ENCODE measurements at places on chromosomes 4 and X.

DNA sequence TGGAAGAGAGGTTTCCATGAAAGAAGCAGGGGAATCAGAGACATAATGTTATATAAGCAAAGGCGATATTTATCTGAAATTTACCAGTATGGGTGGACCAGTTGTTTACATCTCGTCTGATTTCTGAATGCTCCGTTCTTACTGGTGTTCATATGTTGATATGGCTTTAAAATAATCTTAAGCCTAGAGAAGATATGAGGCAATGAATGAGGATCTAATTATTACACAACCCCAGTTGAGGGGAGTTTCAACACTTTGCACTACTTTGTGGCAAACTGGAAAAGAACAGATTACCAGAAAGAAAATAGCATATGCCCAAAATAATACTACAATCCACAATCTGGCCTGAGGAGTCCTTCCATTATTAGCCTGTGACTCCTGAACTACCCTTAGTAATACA, 263.3 kb upstream of the MAGEB2 start:
- DNase-seq, result no peak

DNA sequence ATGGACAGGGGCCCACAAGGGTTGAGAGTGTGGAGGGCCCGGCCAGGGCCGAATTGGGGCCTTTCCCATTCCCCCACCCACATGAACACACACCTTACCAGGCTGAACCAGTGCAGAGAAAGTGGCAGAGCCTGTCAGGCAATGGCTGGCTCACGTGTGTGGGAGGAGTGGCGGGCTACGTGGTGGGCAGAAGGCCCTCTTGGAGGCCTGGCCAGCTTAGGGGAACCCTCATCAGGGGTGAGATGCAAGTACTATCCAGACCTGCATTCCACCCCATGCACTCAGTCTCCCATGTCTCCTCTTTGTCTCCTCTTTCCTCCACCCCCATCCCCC, 965 bp downstream of the TCEAL4 start:
- no peak for DNase-seq

- DNase-seq, result no peak
Measured at GRCh38 chrX:24424948-24425347, 40.1 kb upstream of the PDK3 start.

DNA sequence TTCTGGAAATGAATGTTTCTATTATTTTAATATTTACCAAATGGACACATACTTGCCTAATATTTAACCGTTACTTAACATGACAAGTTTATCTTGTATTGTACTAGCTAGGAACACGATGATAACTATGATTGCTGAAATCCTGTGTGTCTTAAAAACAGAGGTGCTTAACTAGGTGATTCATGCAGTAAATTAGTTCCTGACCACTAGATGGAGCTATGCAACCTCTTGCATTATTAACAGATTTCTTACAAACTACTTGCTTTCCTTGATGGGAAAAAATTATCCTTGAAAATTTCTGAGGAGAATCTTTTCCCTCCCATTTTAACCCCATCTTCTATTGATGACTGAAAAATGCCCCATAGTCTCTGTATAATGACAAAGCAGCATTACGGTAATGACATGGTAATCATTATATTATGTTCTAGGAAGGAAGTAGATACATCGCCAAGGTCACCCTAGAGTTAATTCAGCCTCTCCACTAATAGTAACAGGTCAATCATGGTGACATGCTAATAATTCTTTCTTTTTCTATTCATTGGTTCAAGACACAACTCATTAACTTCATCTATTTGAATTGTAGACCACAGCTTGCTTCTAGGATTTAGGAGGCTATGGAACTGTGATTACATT, 844.2 kb downstream of the RAPGEF2 start:
- DNase-seq, result no peak

GRCh38 chrX:95764972-95765451, 919.6 kb upstream of the DIAPH2 start:
- DNase-seq, result no peak

- DNase-seq, result no peak
Measured at GRCh38 chr4:116881077-116881476, 204.3 kb downstream of the TRAM1L1 start.

GRCh38 chr4:183876268-183876934, 28.7 kb upstream of the STOX2 start:
- DNase-seq, result no peak

GRCh38 chr4:20520901-20521300, 179.4 kb upstream of the PACRGL start:
- no peak for DNase-seq

GRCh38 chrX:49053223-49054072, 5.4 kb upstream of the CCDC120 start:
- no peak for DNase-seq

DNA sequence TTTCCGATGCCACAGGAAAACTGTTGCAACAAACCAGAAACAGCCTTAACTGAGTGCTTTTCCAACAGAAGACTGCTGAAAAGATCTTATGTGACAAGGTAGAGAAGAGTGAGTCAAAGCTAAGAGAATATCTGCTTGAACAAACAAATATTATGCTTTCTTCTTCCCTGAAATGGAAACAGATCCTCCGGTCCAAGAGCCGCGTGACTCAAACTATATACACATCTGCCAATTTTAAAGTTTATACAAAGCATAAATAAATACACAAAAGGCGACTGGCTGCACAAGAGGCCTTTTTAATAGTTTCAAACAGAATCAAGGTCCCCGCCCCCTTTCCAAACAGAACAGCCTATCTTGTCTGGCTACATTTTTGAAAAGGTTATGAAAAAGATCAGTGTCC, 329.7 kb upstream of the F9 start:
- no peak for DNase-seq

GRCh38 chr4:85166318-85166717, 199.8 kb upstream of the WDFY3 start:
- no peak for DNase-seq

DNA sequence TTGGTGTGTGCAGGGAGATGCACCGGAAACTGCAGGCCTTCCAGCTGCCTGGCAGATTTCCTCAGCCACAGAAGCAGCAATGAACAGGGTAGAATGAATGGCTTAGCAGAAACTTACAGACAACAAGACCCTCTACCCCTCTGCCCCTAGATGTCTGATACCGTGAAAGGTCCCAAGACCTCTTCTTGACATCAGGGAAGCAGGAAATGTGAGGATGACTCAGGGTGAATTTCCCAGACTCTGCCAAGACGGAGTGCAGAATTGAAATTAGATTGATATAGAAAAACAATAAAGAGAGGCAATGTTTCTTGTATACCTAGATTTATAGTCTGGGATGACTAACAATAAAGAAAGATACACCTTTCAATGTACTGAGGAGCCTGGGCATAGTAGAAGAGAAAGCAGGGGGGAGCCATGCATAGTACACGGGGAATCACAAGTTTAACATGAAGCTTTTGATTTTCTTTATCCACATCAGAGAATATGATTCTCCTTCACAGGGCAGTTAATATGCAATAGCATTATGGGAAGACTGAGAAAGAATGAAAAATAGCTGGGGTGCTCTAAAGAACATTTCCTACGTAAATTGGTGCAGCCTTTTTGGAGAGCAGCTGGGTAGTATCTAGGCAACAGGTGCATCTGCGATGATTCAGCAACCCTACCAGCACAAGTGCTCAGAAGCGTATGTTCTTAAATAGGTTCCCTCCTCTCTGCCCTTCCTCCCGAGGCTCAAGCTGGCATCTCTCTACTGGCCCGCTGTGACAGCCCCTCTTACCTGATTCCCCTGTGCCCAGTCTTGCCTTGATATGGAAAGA, 18.3 kb upstream of the CXCR3 start:
- DNase-seq, result no peak

DNA sequence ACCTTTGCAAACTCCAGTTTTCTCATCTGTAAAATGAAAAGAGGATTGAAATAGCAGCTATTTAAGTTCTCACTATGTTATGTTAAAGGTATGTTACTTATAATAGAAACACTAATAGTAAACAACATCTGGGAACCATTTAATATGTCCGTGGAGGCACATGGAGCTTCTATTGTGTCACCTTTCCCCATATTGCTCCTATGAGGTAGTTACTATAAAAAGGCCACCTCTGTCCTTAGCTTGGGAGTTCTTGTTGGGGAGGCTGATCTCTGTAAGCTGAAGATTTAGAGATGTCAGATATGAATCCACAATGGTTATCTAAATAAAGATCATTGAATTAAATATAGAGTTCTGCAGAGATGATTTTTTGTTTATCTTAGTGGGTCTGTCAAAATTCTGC, 125.2 kb downstream of the FHIP1A start:
- no peak for DNase-seq

DNA sequence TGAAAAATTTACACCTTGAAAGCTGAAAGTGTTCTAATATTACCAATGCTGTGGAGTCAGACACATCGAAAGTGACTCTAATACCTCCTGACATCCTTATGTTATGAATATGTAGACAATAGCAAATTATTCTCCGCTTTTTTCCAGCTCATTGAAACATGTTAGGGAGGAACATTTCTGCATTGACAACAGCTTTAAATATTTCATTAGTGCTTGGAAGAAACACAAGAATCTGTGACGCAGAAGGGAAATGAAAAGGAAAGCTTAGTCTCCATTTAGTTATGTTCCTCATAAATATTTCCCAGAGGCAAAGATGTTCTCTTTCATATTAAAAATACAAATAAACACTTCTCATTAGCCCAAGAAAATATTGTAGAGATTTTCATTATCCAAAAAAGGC, 55.8 kb upstream of the CD99 start:
- no peak for DNase-seq

GRCh38 chrX:3362956-3363355, 16.5 kb upstream of the MXRA5 start:
- no peak for DNase-seq

GRCh38 chr4:152394791-152395190, 141.1 kb downstream of the FBXW7 start:
- no peak for DNase-seq

- DNase-seq, result no peak
Measured at GRCh38 chrX:51893931-51894696, 691 bp downstream of the MAGED1 start.

- no peak for DNase-seq
Measured at GRCh38 chr4:142284402-142285221, 561.5 kb downstream of the INPP4B start.

- DNase-seq, result no peak
Measured at GRCh38 chr4:183831683-183832082, 73.4 kb upstream of the STOX2 start.

- DNase-seq, result no peak
Measured at GRCh38 chr4:158809611-158810486, 41.0 kb downstream of the FNIP2 start.

DNA sequence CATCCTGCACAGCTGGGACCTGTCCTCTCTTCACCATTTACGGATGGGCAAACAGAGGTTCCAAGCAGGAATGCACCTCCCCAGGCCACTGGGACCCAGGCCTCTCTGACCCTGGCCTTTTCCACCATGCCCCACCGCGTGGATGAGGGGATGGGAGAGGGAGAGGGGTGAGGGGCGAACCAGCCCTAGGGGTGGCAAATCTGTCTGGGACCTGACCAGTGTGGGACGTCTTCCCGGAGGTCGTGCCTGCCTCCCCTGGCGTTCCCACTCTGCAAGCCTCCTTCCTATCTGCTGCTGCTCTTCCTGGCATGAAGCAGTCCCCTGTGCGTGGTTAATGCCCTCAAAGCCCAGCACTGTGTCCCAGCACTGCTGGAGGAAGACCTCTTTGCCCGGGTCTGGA, 35.9 kb downstream of the ABLIM2 start:
- no peak for DNase-seq

DNA sequence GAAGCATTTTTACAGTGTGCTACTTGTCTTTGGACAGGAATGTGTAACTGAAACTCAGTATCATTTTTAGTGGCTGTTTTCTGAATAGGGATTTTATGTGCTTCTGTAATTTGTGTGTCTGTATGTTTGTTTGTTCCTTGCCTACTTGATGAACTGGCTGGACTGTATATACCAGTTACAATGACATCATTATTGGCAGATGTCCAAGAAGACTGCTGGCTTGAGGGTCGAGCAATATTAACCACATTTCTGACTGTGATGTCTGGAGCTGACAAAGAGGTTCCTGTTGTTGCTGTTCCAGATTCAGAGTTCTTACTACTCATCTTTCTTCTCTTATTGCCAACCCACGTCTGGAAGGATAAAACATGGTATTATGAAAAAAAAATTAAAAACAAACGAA, 33.0 kb downstream of the HDX start:
- no peak for DNase-seq

DNA sequence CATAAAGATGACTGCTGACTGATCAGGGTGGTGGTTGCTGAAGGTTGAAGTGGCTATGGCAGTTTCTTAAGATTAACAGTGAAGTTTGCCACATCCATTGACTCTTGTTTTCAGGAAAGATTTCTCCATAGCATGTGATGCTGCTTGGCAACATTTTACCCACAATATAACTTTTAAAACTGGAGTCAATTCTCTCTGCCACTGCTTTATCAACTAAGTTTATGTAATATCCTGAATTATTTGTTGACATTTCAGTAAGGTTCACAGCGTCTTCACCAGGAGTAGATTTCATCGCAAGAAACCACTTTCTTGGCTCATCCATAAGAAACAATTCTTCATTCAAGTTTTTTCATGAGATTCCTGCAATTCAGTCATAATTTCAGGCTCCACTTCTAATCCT, 166.5 kb upstream of the SPRY1 start:
- no peak for DNase-seq

- DNase-seq, result no peak
Measured at GRCh38 chr4:174928575-174929253, 10.6 kb downstream of the ADAM29 start.

GRCh38 chr4:6029254-6029653, 11.0 kb upstream of the C4orf50 start:
- no peak for DNase-seq

GRCh38 chrX:40012039-40012867, 85.5 kb downstream of the BCOR start:
- no peak for DNase-seq

DNA sequence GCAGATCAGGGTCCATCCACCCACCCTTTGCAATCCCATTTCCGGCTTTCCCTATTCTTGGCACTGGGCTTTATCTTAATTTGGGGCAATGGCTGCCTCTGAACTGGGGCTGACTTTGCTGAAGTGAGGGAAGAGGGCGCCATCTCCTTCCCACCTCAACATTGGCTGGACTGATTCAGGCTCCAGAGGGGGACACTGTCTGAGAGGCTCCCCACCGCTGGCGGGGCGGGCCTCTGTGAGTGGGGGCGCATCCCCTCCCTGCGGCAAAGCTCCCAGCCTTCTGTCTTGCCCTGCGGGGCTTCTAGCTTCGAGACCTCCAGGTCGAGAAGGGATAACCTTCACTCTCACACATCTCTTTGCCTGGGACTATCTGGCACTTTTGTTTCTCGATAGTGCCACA, 85.8 kb downstream of the PHKA2 start:
- no peak for DNase-seq

GRCh38 chrX:71053217-71053621, 14.9 kb downstream of the SNX12 start:
- no peak for DNase-seq
